ENCODE measurements at places on chromosomes 2 and 18.
A peak's percentile ranks its signal among the peaks of the same experiment; 100 is the strongest.

- no peak for DNase-seq
These were observed 31.8 kb downstream of the METAP1D start for GRCh38 chr2:172031536-172031935.

DNA sequence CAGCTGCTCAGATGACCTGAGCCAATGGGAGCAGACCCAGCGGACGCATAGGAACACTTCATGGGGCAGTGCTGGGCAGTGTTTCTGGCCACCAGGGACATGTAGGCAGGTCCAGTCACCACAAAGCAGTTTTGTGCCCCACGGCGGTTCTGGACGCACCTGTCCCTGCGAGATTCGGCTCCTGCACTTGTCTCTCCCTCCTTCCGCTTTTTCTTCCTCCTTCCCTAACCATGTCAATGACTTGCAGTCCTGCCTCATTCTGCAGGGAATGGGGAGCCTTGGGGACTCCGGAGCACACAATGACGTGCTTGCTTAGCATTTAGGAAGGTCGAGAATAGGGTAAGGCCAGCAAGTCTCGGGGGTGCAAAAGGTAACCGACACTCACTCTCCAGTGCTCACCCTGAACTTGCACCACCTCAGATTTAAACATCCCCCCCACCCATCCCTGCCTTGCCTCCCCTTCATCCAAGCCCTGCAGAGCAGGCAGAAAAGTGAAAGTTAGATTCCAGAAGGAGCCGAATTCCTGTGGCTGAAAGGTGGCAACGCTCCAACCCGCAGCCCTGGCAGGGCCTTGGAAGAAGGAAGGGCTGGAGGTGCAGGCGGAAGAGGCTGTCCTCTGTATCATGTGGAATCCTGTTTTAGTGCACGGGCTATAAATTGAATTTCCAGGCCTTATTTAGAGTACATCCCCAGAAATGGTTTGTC lies 40.5 kb upstream of the ATG16L1 start:
- peak; percentile 93 for DNase-seq

- no peak for DNase-seq
These were observed 47.7 kb upstream of the YWHAQ start for GRCh38 chr2:9678544-9678943.

DNA sequence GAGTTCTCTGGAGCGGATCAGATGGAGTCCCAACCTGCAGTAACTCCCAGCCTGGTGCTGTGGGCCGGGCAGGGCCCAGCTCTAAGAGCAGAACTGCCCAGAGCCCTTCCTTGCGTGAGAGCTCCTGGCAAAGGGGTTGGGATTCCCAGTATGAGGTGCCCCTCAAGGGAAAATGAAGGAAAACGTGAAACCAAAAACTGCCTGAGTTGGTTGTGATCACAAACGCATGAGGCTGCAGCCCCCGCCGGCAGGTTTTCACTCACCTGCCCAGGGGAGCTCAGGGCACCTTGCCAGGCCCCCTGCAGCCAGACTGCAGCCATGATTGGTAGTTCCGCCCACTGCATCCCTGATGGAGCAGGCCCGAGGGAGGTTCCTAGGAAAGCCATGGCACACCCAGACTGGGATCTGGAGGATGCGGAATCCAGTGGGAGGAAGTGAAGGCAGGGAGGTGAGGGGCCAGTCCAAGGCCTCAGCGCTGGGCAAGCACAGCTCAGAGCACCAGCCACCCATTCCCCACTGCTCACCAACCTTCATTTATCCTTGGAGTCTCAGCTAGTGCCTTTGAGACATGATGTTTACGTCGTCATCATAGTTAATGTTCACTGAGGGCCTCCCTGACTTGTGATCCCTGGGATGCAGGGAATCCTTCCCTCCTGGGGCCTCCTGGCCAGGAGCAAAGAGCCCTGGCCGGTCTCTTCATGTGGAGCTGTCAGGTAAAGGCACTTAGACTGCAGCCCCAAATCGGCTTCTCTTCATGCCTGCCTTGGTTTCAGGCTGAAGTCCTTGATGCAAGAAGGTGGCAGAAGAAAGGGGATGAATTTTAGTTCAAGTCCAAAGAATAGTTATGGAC lies 103.2 kb downstream of the INHBB start:
- DNase-seq: no peak

GRCh38 chr18:78080081-78080480 lies 830.4 kb downstream of the GALR1 start:
- no peak for DNase-seq

DNA sequence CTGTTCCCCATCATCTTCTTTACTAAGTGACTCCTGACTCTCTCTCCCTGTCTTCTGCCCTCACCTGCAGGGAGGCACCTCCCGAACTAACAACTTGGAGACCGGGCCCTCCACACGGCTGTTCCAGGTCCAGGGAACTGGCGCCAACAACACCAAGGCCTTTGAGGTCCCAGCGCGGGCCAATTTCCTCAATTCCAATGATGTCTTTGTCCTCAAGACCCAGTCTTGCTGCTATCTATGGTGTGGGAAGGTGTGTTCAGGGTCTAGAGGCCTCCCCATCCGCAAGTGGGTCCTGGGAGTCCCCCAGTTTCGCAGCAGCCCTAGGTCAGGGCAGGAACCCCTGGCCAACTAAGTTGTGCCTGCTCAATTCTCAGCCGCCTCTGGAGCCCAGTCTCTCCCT lies 15.5 kb downstream of the VIL1 start:
- no peak for DNase-seq

GRCh38 chr2:8737571-8738175 lies 55.8 kb downstream of the ID2 start:
- no peak for DNase-seq

DNA sequence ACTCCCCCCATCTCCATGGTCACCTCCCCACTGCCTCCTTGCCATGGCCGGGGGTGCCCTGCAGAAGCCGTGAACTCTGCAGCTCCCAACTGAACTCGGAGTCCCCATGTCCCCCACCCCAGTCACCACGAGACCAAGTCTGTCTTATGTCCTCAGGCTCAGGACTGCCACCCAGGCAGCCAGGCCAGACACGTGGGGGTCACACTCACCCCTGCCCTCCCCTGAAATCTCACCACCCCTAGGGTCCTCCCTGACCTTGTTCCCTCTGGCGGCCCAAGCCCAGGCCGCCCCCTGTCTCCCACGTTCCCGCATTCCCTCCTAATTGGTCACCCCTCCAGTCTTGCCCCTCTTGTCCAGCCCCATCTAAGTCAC lies 11.0 kb downstream of the AQP12A start:
- DNase-seq: no peak

GRCh38 chr2:104734937-104735586 lies 118.9 kb upstream of the POU3F3 start:
- no peak for DNase-seq

DNA sequence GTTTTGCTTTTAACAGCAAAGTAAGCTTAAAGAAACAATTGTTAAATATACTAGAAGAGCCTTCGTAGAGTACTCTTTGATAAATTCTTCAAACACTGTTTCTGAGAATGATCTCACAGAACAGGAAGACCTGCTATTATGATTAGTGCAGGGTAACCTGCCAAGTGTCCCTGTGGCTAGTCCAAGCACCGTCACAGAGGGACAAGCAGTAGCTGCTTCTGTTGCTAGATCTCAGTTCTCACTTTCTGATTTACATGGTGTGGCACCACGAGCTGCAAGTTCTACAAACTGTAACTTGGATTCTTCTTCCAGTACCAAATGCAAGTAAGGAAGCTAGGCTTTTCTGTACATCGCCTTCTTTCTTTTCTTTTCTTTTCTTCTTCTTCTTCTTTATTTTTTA lies 121.5 kb downstream of the PIEZO2 start:
- DNase-seq: no peak

- no peak for DNase-seq
These were observed 58.3 kb downstream of the SMIM21 start for GRCh38 chr18:75369026-75369721.

- DNase-seq: no peak
These were observed 254.0 kb upstream of the RBMS1 start for GRCh38 chr2:160747501-160748170.

- no peak for DNase-seq
These were observed 156.6 kb downstream of the DTNA start for GRCh38 chr18:34866739-34867138.

DNA sequence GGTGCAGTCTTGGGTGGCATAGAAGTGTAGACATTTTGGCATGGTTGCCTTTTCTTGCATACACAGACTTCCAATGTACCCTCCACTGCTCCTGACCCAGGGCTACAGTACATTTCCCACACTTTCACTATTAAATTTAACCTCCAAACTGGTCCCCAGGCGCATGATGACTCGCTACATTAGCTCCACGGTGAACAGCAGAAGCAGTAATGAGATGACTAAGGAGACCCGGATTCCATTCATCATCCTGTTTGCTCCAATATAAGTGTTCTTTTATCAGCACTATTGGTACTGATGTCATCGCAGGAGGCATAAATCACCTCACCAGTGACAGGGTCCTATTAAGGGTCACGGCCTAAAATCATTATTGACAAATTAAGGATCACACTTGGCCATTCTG lies 316.5 kb downstream of the EN1 start:
- no peak for DNase-seq

- no peak for DNase-seq
These were observed 204.0 kb downstream of the TGIF1 start for GRCh38 chr18:3653851-3654441.

- DNase-seq: no peak
These were observed 182.9 kb downstream of the IKZF2 start for GRCh38 chr2:212968284-212969081.

GRCh38 chr2:64943387-64944150 lies 45.6 kb upstream of the SLC1A4 start:
- DNase-seq: peak; percentile 53

DNA sequence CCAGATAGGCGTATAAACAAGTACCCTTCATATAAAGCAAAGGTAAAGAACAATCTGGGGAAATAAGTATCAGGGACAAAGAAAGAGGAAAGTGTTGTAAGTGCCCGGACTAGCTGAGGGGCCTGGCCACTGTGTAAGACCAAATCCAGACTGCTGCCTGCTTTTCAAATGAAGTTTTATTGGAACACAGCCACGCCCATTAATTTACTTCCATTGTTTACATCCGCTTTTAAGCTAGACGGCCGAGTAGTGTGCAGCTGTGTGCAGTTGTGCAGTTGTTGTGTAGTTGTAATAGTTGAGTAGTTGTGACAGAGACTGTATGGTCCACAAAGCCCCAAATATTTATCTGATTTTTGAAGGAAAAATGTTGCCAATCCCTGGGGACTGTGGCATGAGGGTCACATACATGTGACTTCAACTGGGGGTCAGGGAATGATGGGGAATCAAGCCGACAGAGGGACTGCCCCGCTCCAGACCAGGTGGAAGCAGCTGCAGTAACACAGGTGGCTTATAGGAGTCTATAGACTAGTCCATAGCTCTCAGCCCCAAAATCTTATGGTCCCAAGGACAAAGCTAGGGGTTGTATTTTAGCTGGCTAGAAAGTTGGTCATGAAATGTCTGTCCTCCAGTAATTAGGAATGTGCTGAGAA lies 30.0 kb downstream of the FHL2 start:
- DNase-seq: no peak

- no peak for DNase-seq
These were observed 36.3 kb downstream of the SMAD2 start for GRCh38 chr18:47893939-47894699.

GRCh38 chr2:68365087-68365486 lies at the start of gene PLEK:
Gene PLEK (plus strand): TSS chr2:68365282. CDS start chr2:68365352, 70 bp downstream.
- no peak for DNase-seq
